Right renal pelvis (tissue), 4 donors: ENCODE measurements at places on chromosomes 12 and 14. TPM values are rescaled to one million over a fixed set of nuclear protein-coding genes. Genes with fewer than 3 reads are reported as not detected.

- no peak for DNase-seq
Observed at GRCh38 chr12:59041241-59042121, 121.2 kb upstream of the LRIG3 start.

HOXC9 gene
- 20.7 TPM for polyA plus RNA-seq

ZDHHC22 gene
- polyA plus RNA-seq = 0.38 TPM

CLEC1A gene
- 3.7 TPM for polyA plus RNA-seq

DNA sequence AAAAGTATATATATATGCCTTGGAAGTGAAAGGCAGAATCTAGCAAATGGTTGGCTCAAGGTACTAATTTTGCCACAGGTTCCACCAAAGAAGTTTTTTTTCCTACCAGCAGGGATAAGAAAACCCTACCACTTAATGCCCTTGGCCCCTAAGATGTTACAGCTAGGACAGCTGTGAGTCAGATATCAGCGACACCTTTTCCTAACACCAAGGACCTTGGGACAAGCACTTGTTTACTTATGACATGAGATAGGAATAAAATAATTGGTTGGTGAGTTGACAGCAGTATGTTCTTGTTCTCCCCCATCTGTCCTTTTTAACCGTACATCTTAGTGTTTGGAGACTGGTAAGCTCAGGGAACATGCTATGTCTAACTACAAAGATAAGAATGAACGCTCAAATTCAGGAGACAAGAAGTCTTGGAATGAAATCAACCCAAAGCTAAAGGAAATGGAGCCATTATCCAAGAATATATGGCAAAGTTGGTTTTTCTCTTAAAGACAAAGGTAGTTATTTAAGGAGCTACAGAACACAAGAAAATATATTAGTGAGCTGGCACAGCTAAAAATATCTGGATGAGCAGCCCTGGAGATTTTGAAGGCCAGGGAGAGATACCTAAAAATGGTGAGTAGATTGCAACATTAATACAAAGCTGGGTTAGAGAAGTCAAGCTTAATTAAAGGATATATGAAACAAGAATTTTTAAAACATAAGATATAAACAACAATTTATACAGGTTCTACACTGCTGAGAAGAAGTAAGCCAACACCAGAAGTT is 126.8 kb downstream of the TMTC1 start:
- no peak for DNase-seq
